ENCODE measurements at places on chromosomes 16 and 17.

DNA sequence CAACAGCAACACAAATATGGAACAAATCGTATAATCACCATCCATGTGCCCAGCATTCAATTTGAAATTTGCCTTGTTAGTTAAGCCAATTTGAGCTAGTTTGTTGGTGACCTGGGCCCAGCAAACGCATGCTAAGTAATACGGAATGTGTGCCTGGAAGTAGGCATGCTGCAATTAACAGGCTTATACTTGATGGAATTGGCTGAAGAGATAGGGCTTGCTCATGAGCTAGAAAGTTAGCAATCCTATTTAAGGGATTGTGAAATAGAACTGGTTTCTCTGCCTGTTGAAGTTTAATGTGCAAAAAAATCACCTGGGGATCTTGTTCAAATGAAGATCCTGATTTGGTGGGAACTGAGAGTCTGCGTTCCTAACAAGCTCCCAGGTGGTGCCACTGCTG lies 8.5 kb upstream of the LPO start:
- DNase-seq, result no peak

- no peak for DNase-seq
Measured at GRCh38 chr16:81680444-81681275, 98.4 kb upstream of the PLCG2 start.

GRCh38 chr16:63737633-63738032 lies 1384.2 kb downstream of the CDH11 start:
- DNase-seq, result no peak

GRCh38 chr16:75660321-75660720 lies 12.7 kb downstream of the TERF2IP start:
- DNase-seq, result no peak

GRCh38 chr17:40458851-40459482 lies 15.7 kb downstream of the IGFBP4 start:
- DNase-seq, result no peak

- DNase-seq, result no peak
Measured at GRCh38 chr16:27638833-27639560, 89.1 kb downstream of the KATNIP start.

DNA sequence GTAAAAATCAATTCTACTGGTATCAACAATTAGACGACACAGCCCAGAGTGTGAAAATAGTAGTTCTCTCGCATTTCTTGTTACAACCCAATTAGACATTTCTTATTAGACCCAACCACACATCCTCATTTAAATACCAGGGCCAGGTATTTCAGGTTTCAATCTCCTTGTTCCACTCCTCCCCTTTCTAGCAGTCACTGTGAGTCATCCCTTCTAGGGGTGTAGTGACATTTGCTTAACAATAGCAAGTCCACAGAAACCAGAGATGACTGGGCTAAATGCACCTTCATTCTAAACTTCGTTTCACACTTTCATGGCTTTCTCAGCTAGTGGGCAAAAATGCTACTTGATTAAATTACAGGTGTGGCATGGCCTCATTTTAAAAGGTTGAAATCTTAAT lies 116.9 kb upstream of the CACNG3 start:
- no peak for DNase-seq

DNA sequence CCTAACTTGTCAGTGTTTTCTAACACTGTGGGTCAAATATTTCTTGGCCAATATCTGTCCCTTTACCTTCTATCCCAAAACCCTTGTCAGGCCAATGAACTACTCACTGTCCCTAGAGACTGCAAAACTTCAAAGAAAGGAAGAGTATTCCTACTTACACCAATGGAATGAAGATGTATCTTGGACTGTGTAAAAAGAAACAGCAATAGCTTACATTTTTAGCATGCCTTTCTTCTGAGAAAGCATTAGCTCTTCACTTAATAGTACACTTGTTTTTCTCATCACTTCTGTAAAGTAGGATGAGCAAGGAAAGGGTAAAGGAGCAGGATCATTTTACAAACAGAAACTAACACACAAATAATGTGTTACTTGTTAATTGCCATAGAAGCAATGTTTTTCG lies 73.9 kb downstream of the STH start:
- no peak for DNase-seq

DNA sequence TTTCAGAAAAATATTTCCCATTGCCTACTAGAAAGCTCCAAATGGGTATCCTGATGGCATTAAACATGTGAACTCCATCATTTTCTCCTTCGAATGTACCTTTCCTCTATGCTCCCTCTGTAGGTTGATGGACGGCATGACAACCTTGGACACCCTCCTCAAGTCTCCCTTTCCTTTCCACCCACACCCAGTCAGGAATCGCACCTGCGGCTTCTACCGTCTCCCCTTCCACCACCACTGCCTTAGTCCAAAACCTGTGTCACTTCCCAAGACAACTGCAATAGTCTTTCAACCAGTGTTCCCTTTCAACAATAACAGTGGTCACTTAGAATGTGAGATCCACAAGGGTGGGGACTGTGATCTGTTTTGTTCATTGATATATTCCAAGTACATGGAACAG lies 233.1 kb upstream of the AXIN2 start:
- DNase-seq, result no peak

- no peak for DNase-seq
Measured at GRCh38 chr16:58365623-58366022, 26.6 kb upstream of the GINS3 start.

DNA sequence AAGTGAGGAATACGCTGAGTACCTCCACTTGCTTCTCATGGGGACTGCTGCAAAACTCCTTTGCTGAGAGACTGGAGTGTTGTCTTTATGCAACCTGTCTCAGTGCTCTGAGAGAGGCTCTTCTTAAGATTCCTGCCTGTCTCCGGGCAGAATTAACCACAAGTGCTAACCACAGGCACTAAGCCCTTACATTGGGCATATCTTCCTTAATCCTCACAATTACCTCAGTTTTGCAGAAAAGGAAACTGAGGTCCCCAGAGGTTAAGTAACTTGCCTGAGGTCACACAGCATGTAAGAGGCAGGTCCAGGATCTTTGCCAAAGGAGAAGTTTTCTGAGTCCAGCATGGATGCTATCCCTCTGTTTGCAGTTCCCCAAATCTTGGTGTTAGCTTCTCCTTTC lies 86.0 kb downstream of the GP2 start:
- no peak for DNase-seq

DNA sequence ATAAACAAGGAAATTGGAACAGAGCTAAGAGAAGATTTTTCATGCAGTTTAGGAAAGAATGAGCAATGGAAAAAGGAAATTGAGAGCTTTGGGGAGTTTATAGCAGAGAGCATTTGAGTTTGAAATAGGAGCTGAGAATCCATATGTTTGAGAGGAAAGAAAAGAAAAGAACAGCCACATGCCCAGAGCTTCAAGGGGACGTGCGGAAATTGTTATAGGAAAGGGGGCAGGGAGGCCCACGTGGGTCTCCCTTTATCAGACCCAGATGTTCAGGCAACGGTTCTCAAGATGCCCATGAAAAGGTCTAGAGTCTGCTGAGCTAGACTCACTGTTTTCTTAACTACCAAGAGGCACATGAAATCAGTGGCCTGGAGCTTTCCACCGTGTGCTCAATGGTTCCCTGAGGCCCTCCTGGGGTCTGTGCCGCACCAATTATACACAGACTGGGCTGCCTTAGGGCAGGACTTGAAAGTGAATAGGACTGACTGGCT lies 31.2 kb downstream of the CHD9 start:
- no peak for DNase-seq

DNA sequence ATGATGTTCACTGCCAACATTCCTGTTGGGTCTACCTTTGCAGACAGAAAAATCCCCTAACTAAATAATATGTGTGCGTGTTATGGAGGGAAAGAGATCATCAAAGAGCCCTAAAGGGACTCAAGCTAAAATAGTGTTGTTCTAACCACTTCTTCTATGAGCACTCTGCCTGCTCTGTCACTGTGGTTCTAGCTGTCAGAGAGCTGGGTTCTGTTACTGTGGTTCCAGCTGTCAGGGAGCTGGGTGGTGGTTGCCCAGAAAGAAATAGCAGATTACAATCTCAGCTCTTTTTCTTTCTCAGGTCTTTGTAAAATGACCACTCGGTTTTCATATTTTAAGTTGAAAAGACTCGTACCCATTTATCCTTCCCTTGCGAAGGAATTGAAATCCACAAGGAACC lies 176.3 kb downstream of the HS3ST3A1 start:
- DNase-seq, result no peak

- no peak for DNase-seq
Measured at GRCh38 chr17:49775546-49776260, 11.8 kb upstream of the FAM117A start.

DNA sequence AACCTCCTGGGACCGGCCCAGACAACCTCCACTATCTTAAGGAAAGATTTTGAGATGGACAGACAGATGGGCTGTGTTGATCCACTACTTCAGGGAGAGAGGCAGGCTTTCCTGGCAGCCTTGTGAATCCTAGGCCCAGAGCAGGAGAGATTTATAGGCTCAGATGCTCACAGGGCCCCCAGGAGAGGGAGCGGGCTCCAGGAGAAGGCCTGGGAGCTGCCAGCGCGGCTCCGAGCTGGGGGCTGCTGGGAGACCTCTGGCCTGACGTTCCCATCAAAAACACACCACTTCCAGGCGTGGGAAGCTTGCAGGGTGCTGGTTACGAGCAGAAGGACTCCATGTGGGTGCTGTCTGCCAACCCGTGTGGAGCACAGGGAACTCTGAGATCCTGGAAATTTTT lies 53.2 kb downstream of the MYH11 start:
- no peak for DNase-seq

GRCh38 chr17:7825206-7825990 lies 8.6 kb upstream of the KDM6B start:
- no peak for DNase-seq

DNA sequence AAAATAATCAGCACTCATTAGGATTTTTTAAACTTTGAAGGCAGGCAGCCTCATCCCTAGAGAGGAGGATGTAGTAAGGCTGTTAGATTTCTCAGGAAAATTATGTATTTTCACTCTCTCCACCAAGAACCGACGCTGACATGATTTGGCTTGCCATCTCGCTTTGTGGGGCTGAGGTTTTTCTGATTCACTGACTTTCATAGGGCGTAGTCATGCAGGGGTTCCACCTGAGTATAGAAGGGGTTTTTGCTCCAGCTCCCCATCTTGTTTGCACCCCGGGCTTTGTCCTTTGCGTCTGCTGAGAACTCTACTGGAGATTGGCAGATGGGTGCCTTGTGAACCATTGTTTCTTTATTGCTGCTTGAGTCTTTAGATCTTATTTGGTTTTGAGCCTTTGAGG lies 20.2 kb downstream of the TOM1L1 start:
- DNase-seq, result no peak

- no peak for DNase-seq
Measured at GRCh38 chr16:31181102-31181830, 1.3 kb downstream of the FUS start.

DNA sequence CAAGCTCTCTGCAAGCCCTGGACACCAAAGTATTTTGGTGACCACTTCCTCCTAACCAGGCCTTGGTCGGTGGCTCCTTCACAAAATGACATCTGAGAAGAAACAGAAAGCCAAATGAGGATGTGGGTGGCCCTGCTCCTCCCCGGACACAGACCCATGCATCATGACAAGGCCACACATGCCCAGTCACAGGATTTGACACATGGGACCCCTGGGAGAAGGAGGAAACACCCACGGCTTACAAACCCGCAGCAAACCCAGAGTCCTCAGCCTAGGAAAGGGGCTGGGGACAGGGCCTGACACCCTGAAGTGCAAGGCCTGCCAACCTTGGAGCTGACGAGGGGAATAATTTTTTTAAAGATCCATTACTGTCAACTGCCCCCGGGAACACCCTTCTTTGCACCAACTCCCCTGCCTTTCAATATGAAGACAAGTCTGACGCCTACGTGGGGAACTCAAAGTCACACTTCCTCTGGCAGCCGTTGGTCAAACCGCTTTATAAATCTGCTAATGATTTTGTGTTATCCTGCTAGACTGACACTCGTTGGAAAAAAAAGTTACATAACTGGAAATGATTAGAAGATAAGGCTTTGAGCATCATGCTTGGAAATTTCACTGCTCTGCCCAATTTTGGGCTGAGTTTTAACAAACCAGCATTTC lies 41.3 kb downstream of the GAS7 start:
- DNase-seq, result no peak
